ENCODE measurements at places on chromosomes 3 and 15.

DNA sequence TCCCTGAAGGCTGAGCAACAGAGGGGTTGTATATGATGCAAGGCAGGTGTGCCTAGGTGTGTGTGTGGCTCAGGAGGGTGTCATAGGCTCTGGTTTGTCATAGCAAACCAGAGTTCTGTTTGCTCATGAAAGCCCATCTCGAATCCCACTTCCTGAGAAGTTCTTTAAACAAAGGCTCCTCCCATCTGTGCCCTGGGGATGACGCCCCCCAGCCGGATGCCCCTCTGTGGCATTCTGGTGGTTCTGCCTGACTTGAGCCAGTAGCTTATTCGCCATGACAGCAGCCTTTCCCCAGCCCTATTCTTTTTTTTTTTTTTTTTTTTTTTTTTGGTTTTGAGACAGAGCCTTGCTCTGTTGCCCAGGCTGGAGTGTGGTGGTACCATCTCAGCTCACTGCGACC is 45.4 kb downstream of the PDIA5 start:
- no peak for DNase-seq

GRCh38 chr3:28835751-28836150 is 445.1 kb upstream of the RBMS3 start:
- DNase-seq, result no peak

- DNase-seq, result no peak
These were observed 698.7 kb downstream of the FHIT start for GRCh38 chr3:60552581-60552980.

DNA sequence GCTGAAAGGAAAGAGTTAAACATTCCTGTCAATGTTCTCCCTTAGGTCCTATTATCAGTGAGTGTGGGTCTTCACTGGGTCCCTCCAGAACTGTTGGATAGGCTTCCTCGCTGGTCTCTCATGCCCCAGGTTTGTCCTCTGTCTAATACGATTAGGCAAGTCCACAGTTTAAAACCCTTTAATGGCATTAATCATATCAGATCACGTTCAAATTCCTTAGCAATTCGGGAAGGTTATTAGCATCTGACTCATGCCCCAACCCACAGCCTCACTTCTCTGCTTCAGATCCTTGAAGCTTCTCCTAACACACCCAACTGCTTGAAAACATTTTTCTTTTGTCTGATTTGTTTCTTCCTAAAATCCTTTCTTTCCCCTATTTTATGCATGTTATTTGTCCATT is 224.3 kb upstream of the ATP10A start:
- no peak for DNase-seq

DNA sequence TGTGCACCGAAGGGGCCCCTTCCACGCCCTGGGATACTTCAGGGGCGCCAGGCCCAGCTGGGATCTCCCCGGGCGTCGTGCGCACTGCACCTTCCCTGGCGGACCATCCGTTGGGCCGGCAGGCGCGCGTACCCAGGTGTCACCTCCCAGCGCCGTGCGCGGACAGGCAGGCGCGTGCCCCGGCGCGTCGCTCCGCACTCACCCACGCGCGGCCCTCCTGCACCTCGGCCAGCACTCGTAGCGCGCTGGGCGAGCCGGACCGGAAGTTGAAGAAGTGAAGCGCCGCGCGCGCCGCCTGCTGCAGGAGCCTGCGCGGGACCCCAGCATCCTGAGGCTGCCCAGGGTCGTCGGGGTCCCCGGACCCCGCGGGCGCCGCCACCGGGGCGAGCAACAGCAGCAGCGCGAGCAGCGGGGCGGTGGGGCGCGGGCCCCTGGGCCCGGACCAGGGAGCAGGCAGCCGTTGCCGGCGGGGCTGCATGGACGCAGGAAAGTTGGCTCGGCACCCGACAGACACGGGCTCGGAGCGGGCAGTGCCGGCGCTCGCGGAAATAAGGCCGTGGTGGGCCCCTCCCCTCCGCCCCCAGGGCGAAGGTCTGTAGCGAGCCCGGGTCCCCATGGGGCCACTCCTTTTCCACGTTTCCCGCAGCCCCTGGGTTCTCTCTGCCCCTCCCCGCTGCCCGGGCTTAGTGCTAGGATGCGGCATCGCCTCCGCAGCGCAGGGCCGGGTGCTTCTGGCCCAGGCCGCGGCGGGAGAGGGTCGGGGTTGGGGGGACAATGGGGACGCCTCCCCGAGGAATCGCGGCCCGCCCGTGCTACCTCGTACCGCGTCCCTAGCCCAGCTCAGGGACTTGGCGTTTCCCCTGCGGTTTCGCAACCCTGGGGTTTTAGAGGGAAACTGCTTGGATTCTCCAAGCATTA is at the start of gene RARRES1:
TSS of gene RARRES1 (minus strand) at position 520 of the 918 bp plus-strand sequence. CDS start at position 478, 42 bp downstream.
- DNase-seq, result no peak

DNA sequence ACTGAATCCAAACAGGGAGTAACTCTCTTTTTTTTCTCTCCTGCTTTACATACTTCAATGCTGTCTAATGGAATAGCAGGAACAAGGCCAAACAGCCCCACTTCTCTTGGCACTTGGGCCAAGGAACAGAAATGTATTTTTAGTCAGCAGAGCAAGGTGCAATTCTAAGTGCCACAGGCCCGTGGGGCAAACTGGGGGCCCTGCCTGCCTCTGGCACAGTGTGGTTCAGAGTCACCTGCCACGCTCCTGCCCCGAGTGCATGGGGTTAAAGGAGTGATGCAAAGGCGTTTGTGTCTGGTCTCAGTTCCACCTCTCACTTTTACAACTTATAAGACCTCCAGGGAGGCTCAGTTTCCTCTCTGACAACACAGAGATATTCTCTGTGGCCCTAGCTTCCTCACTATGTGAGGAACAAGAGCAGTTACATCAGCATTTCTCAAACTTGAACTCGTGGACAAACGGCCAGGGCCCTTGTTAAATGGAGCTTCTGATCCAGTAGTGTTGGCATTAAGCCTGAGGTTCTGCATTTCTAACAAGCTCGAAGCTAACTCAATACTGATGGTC is 51.3 kb downstream of the LRIG1 start:
- peak; percentile 26 for DNase-seq

DNA sequence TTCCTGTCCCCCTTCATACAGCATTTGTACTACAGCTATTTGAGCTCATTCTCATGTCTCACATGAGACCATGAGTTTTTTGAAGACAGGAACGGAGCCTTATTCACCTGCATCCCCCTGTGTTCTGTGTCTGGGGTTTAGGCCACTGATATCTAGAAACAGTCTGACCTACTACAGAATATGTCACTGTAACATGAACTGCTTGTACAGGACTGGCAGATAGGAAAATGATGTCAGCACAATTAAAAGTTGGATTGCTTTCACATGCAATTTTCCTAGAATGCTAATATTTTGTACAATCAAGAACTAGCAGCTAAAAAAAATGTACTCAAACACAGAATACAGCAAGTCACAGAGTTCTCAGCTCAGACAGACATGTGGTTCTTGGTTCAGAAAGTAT is 90.8 kb upstream of the FGF12 start:
- DNase-seq, result no peak

DNA sequence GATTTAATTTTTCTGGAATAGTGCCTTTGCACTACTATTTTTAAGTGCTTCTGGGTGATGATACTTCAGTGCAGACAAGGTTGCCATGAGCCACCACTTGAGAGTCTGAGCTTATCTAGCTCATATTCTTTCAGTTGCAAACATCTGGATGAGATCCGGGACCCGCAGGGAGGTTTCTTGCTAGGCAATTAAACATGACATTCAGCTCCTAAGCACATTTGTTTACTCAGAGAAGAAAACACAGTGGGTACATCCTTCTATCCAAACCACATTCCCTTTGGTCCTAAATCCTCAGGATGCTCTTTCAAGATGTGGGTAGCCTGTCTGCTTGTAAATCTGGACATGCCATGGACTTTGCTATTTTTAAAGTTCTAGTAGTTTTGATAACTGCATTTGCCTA is 12.0 kb downstream of the PLSCR1 start:
- DNase-seq, result no peak

DNA sequence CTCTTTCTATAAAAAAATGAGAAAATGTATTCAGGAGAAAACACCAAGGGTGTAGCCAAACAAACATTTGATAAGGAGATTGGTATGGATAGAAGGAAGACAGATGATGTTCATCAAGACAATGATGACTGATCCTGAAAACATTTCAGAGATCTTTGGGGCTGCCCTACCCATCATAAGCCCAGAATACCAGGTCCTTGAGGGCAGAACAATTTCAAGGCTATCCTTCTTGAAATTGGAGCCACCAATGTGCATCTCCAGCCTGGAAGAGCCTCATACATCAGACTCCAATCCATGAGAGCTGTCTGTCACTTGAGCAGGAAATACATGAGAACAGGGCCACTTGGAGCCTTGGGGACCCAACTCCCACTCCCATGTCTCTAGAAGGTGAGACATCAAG is 89.5 kb upstream of the ANKRD28 start:
- no peak for DNase-seq

DNA sequence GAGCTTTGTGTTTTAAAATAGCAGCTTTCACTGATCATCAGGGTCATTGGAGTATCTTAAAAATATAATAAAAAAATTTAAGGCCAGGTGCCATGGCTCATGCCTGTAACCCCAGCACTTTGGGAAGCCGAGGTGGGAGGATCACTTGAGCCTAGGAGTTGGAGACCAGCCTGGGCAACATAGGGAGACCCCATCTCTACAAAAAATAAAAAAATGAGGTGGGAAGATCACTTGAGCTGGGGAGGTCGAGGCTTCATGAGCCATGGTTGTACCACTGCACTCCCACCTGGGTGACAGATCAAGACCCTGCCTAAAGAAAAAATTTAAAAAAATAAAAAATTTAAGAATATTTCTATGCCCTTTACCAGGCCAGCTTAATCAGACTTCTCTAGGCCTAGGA is 1.5 kb downstream of the HMCES start:
- DNase-seq, result no peak

DNA sequence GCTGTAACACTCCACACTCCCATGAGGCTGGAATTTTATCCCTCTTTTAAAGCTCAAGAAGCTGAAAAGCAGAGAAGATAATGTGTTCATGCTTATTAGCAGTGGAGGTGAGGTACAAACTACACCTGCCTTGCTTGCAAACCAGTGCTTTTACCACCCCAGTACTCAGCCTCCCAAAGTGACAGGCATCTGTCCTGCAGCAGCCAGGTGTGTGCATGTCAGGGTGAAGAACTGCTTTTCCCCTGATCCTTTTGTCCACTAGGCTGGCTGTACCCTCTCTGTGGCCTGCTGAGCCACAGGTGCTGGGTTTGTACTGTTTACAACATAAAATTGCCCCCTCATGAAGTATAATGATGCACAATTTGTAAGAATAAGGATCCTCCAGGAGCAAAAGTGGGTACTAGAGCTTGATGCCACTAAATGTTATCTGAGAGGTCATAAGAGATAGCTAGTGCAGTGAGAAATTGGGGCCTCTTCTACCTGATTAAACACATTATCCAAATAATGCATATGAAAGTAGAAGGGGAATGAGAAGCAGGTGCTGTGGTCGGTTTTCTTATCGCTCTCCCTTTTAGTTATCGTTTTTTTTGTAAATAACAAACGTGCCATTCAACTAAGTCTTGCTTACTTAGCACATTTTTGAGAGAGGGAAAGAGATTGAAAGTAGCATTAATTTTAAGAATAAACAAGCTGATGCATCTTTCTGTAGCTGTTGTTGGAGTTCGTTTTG is 39.2 kb upstream of the GADL1 start:
- no peak for DNase-seq

GRCh38 chr3:72336821-72337479 is 511.3 kb downstream of the SHQ1 start:
- DNase-seq, result no peak

GRCh38 chr15:39246523-39246922 is 334.4 kb upstream of the THBS1 start:
- no peak for DNase-seq

DNA sequence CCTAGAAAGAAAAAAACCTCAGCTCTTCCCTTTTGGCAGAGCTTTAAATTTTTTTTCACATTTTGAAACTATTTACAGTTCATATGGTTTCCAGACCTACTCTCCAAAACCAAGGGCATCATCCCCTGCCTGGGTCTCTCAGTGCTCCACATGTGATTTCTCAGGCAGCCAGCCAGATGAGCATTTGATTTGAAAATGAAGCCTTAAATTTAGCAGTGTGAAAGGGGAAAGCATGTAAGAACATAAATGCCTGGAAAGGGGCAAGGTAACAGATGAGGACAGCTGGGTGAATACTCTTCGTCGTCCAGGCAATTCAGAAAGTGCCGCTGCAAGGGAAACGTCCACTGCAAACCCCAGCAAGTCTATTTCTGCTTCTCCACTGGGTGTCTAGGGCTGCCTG is 94.8 kb downstream of the ATP8B4 start:
- no peak for DNase-seq

GRCh38 chr3:41192885-41193284 is 6.4 kb upstream of the CTNNB1 start:
- no peak for DNase-seq

GRCh38 chr15:85624291-85624801 is 170.4 kb downstream of the KLHL25 start:
- no peak for DNase-seq

GRCh38 chr3:3737531-3737930 is 61.7 kb upstream of the LRRN1 start:
- no peak for DNase-seq

DNA sequence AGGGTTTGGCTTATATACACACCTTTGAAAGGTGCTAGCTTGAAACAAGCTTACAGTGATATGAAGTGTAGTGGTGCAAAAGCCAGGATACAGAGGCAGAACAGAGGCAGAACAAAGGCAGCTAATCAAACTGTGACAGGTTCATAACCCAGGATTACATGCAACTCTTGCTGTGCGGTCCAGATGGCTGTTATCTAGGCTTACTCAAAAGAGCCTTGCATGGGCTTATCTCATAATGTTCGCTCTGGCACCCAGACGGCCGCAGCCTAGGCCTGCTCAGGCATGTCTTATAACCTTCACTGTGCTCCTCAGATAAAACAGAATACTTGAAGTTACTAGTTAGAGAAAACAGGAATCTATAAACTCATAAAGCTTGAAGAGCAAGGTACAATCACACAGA is 22.8 kb upstream of the NOX5 start:
- no peak for DNase-seq

DNA sequence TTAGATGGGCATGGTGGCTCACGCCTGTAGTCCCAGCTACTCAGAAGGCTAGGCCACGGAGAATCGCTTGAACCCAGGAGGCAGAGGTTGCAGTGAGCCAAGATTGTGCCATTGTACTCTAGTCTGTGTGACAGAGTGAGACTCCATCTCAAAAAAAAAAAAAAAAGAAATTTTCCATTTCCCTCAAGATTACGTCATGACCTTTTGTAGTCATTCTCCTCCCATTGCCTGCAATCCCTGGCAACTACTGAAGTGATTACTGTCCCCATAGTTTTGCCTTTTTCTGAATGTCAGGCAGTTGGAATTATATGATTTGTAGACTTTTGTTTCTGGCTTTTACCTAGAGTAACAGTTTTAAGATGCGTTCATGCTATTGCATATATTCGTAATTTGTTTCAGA is 28.0 kb downstream of the WDR76 start:
- DNase-seq, result no peak

DNA sequence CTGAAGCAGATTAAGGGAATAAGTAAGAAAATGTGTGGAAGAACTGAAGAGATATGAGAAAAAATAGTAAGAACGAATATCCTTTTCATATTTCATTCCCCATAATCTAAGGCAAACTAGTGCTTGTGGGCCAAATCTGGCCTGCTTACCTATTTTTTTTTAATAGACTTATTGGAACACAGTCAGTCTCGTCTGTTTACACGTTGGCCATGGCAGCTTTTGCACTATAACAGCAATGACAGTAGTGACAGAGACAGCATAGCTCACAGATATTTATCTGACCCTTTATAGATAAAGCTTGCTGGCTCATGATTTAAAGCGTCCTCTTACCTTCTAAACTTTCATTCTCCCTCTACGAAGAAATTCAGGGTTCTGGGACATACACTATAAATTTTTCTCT is 50.0 kb upstream of the CDAN1 start:
- no peak for DNase-seq

GRCh38 chr3:128749035-128749434 is 23.1 kb downstream of the RAB7A start:
- no peak for DNase-seq

- DNase-seq, result no peak
These were observed 5.1 kb downstream of the CCR5 start for GRCh38 chr3:46375814-46376213.

Measured in hippocampal formation (tissue), 2 donors.